WERI-Rb-1 (cell line): ENCODE measurements at places on chromosomes 1 and 21.

DNA sequence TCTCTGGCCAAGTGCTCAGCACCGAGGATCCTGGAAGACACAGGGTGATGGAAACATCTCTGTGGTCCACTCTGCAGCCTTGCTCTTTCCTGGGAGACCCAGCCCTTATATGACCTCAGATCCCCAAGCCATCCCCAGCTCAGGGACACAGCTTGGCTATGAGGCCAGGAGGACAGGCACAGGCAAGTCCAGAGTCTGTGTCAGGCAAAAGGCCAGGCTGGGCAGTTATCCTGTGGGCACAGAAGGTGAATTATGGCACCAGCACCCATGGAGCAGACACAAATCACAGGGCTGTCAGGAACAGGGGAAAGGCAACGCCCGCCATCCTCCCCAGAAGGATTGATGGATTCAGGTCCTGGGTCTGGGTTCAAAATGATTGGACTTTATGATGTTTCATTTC, 52.1 kb upstream of the SCMH1 start:
- no peak for DNase-seq

GRCh38 chr1:173635116-173635515, at the start of gene TEX50:
TEX50 (plus strand) TSS chr1:173635338; CDS start chr1:173635522, 184 bp downstream.
- DNase-seq = no peak

DNA sequence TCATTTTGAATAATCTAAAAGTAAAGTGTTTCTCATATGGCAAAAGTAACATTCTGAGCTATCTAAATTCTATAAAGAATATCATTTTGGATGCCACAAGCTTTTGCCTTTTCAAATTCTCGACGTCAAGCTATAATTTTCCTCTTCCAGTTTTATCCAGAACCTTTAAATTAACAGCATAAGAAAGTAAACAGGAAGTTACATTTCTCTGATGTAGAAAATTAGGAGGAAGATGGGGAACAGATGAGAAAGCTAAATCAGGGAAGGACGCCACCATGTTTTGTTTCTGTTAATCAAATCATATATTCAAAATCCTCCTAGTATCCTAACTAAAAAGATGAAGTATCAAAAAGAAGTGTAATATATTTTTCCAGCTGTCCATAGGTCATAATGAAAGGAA, 8.8 kb upstream of the CAMSAP2 start:
- DNase-seq = no peak

DNA sequence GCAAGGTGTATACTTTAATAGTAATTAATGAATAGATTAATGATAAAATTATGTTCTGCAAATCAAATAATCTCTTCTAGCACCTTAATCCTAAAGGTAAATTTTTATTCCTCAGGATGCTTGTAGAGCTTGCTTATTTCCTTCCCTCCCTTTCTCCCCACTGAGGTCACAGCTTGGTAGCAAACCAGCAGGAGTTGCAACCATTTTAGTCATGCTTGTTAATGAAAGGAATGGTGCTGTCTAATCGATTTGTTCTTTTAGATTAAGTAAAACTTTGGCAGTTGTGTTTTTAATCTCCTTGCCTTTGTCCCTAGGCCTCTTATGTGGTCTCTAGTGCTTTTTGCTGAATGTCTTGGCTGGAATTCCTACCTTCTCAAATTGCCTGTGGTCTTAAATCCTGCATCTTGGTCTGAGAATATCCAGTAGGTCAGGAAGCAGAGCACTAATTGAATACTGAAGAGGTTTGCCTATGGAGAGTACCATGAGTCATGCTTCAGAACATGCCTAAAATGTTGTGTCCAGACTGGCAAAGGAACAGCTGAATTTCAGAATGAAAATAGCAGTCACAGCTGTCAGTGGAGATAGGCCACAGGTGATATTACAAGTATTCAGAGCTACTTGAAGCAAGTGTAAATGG, 36.3 kb upstream of the RWDD3 start:
- DNase-seq = peak; percentile 22

- DNase-seq = no peak
Observed at GRCh38 chr1:241330619-241331327, 26.2 kb downstream of the RGS7 start.

GRCh38 chr1:46333300-46334029, 7.1 kb upstream of the NSUN4 start:
- peak; percentile 66 for DNase-seq

GRCh38 chr1:34833711-34834110, 25.8 kb downstream of the SMIM12 start:
- no peak for DNase-seq

DNA sequence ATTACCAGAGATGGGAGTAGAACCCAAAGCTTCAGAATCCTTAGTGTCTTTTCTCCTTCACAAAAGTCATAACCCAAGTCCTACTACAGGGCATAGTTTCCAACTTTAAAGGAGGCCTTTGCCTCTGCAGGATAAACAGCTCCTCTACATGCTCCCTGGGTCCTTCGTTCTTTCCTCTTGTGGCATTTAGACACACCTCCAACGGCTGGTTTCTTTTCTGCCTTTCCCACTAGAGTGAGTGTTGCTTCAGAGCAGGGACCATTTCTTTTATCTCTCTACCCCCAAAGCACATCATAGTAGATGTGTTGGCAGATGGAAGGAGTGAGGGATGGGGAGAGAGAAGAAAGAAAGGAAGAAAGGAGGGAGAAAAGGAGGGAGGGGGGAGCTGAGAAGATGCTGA, 144.7 kb upstream of the SPATA6 start:
- no peak for DNase-seq

DNA sequence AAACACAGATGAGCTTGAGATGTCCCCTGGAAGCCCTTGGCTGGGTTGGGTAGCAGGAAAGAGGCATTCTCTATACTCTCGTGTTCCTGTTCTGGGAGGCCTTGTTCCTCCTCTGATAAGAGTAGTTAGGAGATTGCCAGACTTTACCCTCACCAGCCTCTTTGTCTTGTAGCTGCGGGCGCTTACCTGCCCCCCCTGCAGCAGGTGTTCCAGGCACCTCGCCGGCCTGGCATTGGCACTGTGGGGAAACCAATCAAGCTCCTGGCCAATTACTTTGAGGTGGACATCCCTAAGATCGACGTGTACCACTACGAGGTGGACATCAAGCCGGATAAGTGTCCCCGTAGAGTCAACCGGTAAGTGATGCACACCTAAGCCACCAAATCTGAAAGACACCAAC, 5.2 kb downstream of the AGO1 start:
- DNase-seq = no peak

GRCh38 chr1:236275586-236275985, 6.2 kb downstream of the ERO1B start:
- no peak for DNase-seq
